Activated CD4-positive, alpha-beta T cell treated with anti-CD3 and anti-CD28 coated beads for 48 hours (primary cell): ENCODE measurements at places on chromosomes 3 and 15.

- DNase-seq: peak; percentile 55
Measured at GRCh38 chr3:45677033-45677446, 12.2 kb upstream of the SACM1L start.

DNA sequence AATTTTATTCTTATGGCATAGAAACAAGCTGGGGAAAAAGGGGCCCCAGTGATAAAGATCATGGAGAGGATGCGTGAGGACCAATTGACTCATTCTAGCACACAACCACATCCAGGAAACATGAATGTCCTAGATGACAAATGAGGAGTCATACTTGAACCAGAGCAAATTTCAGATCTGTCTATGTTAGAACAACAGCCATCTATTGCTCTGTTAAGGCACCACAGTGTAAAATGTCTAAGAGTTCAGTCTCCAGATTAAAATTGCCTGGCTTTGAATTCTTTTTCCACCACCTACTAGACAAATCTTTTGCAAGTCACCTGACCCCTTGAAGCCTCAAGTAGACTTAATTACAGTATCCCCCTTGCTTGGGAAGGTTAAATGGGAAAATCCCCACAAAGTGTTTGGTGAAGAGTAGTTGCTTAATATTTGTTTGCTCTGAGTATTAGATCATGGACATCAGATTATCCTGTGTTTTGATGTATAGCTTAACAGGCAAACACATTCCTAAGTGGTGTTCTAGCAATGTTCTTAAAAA, 258.7 kb upstream of the TGFBR2 start:
- peak; percentile 60 for DNase-seq

- no peak for DNase-seq
Measured at GRCh38 chr3:4794331-4794730, 184.9 kb upstream of the BHLHE40 start.

DNA sequence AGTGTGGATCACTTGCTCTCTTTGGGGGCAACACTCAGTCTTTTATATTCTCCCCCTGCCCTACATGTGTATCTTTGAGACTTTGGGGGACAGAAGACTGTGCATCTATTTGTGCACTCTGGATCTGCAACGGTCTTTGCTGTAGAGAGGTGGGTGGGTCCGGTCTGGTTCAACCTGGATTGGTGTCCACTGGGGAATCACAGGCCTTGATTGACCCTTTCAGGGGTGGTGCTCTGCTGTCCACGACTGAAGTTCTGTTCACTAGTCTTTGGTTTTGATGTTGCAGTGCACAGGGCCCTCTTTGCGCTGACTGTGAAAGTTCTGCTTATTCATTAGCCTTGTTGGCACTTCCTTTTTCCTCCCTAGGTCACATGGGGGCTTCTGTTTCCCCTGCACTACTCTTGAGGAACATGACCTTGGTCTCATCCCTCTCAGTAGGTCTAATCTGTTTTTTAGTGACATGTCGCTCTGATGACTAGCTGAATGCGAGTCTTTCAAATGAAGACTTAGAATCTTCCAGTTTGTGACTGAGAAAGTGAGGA, 284.2 kb downstream of the SV2B start:
- no peak for DNase-seq

- no peak for DNase-seq
Measured at GRCh38 chr3:141104151-141104821, 53.1 kb downstream of the SPSB4 start.

GRCh38 chr3:67423722-67424121, 230.7 kb downstream of the SUCLG2 start:
- no peak for DNase-seq

- DNase-seq: no peak
Measured at GRCh38 chr3:3551981-3552380, 247.2 kb upstream of the LRRN1 start.

GRCh38 chr15:92226020-92226612, 167.6 kb upstream of the ST8SIA2 start:
- no peak for DNase-seq

DNA sequence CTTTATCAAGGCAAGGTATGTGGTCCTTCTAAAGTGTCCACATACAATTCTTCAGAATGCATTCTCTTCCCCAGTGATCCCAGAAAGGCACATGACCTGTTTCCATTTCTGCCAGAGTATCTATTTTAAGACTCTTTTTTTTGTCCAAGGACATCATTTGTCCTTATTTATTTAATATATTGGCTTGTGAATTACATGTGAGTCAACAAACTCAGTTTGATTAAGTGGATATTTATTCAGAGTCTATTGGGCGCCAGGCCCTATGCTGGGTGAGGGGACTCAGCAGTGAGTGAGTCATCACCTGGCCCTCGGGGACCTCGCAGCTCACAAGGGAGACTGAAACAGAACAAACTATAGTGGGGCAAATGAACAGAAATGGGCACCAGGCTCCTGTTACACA, 136.8 kb downstream of the SNRK start:
- no peak for DNase-seq

- DNase-seq: no peak
Measured at GRCh38 chr3:172256101-172256734, 192.0 kb downstream of the GHSR start.

GRCh38 chr15:44370830-44371229, 56.6 kb upstream of the CTDSPL2 start:
- DNase-seq: no peak

DNA sequence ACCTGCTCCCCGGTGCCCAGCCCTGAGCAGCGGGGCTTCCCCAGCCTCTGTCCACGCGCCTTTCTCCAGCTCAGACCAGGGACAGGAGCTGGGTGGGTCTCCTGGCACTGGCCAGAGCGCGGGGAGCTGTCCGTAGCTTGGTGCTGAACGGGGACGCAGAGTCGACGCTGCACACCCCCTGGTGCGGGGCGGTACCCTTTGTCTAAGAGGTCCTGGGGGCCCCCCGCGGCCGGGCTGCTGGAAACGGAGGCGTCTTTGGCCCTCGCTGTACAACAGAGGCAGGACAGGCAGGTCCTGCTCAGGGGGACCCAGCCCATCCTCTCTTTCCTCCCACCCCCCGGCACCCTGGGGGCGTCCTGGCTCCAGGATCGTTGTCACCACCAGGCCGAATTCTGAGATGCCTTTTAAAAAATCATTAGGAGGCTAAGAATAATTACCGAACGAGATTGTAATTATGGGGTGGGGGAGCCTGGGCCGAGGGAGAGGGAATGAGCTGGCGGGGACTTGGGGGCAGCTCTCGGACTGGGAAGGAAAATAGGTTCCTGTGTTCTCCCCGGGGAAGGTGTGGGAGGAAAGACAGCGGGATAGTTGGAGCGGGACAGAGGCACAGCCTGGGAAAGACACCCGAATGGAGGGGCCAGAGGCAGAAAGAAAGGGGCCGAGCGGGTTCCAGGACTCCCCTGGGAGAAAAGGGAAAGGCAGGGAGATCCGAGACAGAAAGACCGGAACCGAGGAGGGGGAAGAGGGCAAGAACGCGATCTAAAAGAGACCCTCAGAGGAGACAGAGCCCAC, 4.1 kb upstream of the SKOR1 start:
- DNase-seq: peak; percentile 61

DNA sequence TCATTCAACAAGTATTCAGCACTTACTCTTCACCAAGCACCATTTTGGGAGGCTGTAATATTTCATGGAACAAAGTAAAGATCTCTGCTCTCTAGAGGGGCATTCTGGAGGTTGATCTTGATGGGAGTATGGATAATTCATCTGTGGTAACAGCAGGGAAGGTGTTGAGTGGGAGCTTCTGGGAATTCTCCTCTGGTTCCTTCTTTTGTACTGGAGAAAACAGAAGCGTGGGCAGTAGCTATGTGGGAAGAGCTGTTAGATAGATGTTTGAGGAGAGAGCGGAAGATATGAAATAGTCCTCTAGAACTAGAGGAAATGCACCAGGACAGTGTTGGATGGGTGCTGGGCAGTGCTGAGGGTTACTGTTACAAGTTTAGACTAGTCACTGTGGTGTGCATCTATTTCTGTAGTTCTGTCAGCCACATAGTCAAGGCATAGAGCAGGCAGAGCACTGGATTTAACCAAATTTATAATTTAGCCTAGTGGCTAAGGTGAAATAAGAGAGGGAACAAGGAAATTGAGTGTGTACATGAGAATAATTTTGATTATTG, 9.6 kb downstream of the NMD3 start:
- no peak for DNase-seq

DNA sequence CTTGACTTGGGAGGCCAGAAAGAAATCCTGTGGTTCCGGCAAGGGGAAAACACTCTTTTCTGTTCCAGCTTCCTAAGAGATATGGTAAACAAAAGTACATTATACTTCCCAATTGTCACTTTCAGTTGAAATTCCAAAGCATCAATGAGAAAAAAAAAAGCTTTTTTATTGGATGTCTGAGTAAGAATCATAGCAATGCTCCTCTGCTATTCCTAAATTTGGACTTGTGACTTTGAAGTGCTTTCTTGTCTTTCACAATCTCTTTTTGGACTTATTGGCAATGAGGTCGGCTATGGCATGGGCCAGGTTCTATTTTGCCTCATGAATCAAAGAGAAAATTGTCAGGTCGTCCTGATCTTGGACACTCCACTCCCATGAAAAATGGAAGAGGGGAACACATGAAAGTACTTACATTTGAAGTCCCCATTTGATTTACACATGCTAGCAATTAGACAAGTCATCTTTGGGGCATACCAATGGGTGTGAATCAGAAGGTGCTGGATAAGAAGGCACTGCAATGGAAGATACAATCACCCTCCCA, 170.5 kb downstream of the GREM1 start:
- DNase-seq: no peak

GRCh38 chr15:72339777-72340177, 19.8 kb upstream of the CELF6 start:
- no peak for DNase-seq

GRCh38 chr3:108006077-108006771, 84.6 kb downstream of the CD47 start:
- DNase-seq: no peak

- DNase-seq: no peak
Measured at GRCh38 chr3:126541628-126542339, 16.9 kb downstream of the C3orf22 start.

DNA sequence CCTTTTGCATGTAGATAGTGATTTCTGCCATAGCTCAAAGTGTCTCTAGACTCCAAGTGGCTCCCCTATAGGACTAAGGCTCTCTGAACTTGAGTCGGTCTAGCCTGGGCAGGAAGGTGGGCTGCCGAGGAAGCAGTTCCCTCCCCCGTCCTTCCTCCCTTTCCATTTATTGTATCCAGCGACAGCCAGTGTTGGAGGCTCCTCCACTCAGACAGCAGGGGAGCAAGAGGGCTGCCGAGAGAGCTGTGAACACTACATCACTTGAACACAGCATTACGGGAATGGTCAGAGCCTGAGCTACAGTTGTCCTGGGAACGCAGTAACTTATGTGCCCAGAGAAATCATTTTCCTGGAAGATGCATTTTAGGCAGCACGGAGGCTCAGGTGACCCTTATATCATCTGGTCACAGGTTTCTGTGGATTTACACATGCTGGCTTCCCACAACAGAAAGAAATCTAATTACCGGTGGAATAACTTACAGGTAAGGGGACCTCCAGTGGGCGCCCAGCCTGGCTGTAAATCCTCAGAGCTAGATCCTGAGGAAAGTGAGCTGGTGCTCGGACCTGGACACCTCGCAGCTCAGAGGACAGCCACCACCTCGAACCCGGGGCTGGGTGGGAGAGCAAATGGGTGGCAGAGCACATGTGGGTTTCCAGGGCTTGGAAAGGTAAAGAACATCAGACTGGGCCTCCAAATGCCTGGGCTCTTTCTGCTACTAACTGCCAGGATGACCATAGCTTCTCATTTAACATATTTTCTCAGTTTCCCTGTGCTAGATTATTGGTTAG, 197.1 kb downstream of the UACA start:
- no peak for DNase-seq

DNA sequence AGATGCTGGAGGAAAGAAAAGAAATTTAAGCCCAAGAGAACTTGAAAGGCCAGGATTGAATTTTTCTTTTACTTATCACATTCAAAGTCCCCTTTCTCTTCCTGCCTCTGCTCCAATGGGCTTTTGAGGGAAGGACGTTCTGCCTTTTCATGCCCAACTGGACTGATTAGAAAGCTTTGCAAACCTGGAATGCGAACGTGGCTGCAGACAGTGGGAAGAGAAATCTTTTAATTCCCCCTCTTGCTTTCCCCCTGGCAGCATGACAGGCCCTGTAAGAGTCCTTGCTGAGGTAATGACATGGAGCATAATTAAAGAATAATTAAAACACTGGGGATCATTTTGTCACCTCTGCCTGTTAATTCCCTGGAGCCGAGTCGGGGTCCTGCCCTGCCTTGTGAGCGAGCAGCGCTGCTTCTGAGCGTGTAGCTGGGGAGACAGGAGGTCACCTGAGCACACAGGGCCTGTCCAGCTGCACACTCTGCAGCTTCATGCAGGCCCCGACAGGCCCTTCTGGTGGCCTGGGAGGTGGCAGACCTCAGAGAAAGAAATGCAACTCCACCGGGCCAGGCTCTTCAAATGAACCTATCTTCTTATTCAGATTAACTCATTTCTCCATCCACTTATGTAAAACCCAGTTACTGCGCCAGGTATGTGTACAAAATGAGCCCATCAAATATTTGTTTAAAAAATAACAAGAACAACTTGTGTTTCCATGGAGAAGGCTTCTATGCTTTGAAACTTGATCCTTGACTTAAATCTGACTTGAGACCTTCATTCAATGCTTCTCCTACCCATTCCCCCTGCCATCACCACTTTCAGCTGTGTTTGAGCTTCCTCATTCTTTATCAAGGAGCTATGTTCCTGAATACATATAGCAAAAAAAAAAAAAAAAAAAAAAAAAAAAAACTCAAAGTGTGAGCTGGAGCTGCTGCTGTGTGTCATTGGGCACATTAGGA, 628.2 kb upstream of the CFAP20DC start:
- DNase-seq: no peak

GRCh38 chr15:92624401-92624991, 31.1 kb downstream of the FAM174B start:
- no peak for DNase-seq

- no peak for DNase-seq
Measured at GRCh38 chr15:45148076-45149059, 18.6 kb downstream of the DUOX1 start.

DNA sequence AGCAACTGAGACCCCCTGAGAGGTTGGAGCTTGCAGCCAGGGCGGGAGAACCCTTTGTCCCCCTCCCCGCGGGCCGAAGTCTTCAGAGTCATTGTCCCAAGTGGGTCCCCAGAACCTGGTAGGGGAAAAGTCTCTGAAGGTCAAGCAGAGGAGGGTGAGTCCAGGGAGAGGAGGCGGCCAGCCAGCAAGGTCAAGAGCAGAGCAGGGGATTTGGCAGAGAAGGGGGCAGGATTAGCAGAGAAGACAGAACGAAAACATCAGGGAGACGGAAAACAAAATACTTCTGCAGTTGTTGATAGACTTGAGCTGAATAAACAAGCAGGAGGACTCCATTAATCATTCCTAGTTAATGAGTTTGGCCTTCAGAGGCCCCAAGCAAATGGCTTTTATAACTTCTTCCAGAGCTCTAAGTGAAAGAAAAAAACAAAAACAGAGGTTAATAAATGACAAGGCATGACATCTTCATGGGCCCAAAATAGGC, 66.7 kb downstream of the GRIP2 start:
- no peak for DNase-seq

DNA sequence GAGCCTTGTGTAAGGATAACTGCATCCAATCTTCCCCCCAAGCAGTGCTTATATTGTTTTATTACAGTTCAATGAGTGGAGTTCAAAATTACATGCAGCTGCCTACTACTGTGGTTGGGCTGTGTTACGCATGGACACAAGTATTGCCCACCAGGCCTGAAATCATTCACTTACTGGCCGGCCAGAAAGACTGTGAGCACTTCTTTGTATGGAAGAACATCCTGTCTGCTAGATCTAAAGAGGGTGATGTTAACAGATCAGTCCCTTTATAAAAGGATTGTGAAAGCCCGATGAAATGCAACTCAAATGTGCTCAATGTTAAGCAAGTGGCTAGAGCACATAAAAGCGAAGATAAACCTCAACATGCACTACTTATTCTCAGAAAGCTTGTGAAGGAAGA, 132.5 kb downstream of the FOXP1 start:
- DNase-seq: no peak

- no peak for DNase-seq
Measured at GRCh38 chr3:14455571-14456317, 53.3 kb downstream of the SLC6A6 start.
